ENCODE measurements at places on chromosomes 13 and 19.

- no peak overlapping the region for H3K4me3 ChIP-seq
- no peaks in the 10 kb centered on the region for H3K27me3 ChIP-seq
- DNase-seq = no peak
- peaks cover 52% of the 10 kb centered on the region for H3K4me1 ChIP-seq
- peak overlapping the region; percentile 56 for H3K27ac ChIP-seq
Observed at GRCh38 chr19:19402656-19403372, 2.7 kb upstream of the GATAD2A start.

GRCh38 chr19:41932720-41933332 lies 4.6 kb upstream of the ERFL start:
- no peaks in the 10 kb centered on the region for H3K36me3 ChIP-seq
- DNase-seq = no peak
- H3K27me3 ChIP-seq = peaks cover 60% of the 10 kb centered on the region
- H3K4me3 ChIP-seq = no peak overlapping the region
- H3K27ac ChIP-seq = no peak overlapping the region
- peaks cover 14% of the 10 kb centered on the region for H3K4me1 ChIP-seq

GRCh38 chr19:6423499-6424194 lies 964 bp downstream of the KHSRP start:
- peaks cover 20% of the 10 kb centered on the region for H3K4me1 ChIP-seq
- H3K27me3 ChIP-seq = no peaks in the 10 kb centered on the region
- peak overlapping the region; percentile 73 for H3K27ac ChIP-seq
- H3K4me3 ChIP-seq = peak overlapping the region; percentile 83

GRCh38 chr19:39426170-39426569 lies 9.6 kb downstream of the RPS16 start:
- H3K4me1 ChIP-seq = peaks cover 31% of the 10 kb centered on the region
- H3K27me3 ChIP-seq = no peaks in the 10 kb centered on the region
- H3K27ac ChIP-seq = no peak overlapping the region
- peaks cover 29% of the 10 kb centered on the region for H3K36me3 ChIP-seq
- no peak overlapping the region for H3K4me3 ChIP-seq

DNA sequence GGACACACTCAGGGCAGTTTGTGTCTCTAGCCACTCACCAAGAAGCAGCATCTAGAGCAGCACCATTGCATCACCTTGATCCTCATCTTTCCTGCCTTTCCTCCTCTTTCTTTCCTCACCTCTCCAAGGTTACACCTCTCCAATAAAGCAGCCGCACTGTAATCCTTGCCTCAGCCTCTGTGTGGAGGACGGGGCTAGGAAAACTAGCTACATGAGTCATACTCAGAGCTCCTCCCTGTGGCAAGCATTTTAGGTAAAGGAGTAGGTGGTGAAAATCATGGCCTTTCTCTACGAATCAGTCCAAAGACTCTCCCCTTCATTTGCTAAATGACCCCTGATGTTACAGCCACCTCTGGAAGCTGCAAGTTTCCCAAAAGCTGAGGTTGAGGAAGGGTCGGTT lies 108.9 kb downstream of the DNAJC15 start:
- H3K4me3 ChIP-seq = no peak overlapping the region
- no peak overlapping the region for H3K27ac ChIP-seq
- H3K27me3 ChIP-seq = peaks cover 4% of the 10 kb centered on the region

- H3K4me3 ChIP-seq = no peak overlapping the region
- H3K36me3 ChIP-seq = no peaks in the 10 kb centered on the region
- H3K4me1 ChIP-seq = no peaks in the 10 kb centered on the region
Observed at GRCh38 chr19:33736158-33736557, 60.5 kb upstream of the KCTD15 start.
